CD4-positive, alpha-beta T cell (primary cell): ENCODE measurements at places on chromosomes 13 and 19. TPM values are rescaled to one million over a fixed set of nuclear protein-coding genes. Genes with fewer than 3 reads are reported as not detected.
A peak's percentile ranks its signal among the peaks of the same experiment; 100 is the strongest.

- no peak overlapping the region for H3K4me3 ChIP-seq
- H3K27ac ChIP-seq, result no peak overlapping the region
- no peaks in the 10 kb centered on the region for H3K4me1 ChIP-seq
- no peak for DNase-seq
Observed at GRCh38 chr13:70253834-70254233, 145.6 kb upstream of the KLHL1 start.

GRCh38 chr13:59734393-59734792 lies 429.3 kb downstream of the DIAPH3 start:
- H3K27me3 ChIP-seq, result no peaks in the 10 kb centered on the region
- H3K27ac ChIP-seq, result no peak overlapping the region
- H3K36me3 ChIP-seq, result no peaks in the 10 kb centered on the region
- no peak for DNase-seq
- H3K4me3 ChIP-seq, result no peak overlapping the region

DNA sequence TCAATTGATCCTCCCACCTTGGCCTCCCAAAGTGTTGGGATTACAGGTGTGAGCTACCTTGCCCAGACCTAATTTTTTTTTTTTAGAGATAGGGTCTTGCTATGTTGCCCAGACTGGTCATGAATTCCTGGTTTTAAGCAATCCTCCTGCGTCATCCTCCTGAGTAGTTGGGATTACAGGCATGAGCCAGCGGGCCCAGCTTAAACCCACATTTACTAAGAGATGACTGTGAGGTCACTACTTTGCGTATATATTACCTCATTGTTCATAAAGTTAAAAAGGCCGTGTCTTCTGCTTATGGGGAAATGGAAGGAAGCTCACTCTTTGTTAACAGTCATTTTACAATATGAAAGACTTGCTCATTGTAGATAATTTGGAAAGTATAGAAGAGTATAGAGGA lies 39.6 kb upstream of the C1QTNF9 start:
- no peaks in the 10 kb centered on the region for H3K27me3 ChIP-seq
- H3K4me1 ChIP-seq, result peaks cover 87% of the 10 kb centered on the region
- peak overlapping the region; percentile 62 for H3K4me3 ChIP-seq
- H3K36me3 ChIP-seq, result peaks cover 8% of the 10 kb centered on the region
- peak overlapping the region; percentile 99 for H3K27ac ChIP-seq

DNA sequence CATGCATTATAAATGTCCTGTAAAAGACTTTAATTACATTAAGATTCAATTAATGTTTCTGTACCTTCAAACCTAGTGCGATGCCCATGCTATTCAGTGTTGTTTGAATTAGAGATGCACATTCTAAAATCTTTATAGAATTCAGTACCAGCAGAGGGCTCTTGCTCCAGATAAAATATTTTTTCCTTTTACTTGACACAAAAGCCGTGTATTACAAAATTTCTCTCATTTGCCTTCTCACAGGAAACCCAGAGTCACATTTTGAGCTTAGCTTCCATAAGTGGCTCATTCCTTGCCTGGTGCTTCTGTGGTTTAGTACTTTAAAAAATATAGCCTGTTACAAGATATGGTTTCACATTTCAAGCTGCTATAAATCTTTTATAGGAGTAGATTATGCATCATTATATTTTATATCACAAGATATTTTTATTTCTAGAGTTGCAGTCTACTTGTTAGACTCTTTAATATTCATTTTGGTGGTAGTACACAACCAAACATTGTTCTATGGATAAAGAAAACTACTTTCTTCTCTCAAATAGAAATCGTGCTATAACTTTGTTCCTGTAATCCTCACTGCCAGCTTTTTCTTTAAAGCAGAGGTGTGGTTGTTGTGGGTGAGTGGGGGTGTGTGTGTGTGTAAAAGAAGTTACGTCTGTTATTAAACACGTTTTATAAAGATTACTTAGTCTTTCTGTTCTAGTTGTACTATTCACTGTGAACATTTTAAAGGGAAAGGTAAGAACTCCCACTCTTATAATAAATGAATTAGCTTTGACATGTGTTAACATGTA lies 101.4 kb downstream of the RNF17 start:
- no peak overlapping the region for H3K27ac ChIP-seq
- no peaks in the 10 kb centered on the region for H3K36me3 ChIP-seq
- H3K4me3 ChIP-seq, result no peak overlapping the region
- no peaks in the 10 kb centered on the region for H3K4me1 ChIP-seq
- DNase-seq, result no peak
- H3K27me3 ChIP-seq, result no peaks in the 10 kb centered on the region

DNA sequence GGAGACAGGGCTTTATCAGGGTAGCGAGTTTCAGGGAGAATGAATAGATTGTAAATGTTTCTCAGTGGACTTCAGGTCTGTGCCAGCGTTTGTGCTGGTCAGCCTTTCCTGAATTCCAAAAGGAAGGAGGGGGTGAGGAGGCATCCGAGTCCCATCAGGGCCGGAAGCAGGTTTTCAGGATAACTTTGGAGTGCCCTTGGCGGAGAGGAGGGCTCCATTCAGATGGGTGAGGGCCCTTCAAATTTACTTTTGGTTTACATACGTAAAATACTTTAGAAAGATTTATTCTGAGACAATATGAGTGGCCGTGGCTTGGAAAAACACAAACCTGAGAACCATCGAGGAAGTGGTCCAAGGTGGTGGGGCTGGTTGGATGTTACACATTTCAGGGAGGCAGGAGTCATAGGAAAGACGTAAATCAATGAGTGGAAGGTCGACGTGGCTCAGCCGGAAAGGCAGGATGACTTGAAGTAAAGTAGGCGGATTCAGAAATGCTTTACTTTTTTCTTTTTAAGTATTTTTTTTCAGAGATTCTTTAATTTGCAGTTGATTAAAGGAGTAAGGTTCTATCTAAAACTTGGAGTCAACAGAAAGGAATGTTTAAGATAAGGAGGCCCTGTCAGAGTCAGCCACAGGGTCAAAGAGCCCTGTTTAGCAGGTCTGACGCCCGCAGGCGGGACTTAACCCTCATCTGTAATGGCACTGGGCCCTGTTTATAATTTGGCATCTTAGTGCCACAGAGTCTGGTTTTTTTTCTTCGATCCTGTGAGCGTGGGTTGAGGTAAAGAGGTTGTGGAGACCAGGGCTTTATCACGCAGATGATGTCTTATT lies 32.8 kb downstream of the ATP11A start:
- no peak for DNase-seq
- peaks cover 28% of the 10 kb centered on the region for H3K4me1 ChIP-seq
- H3K4me3 ChIP-seq, result no peak overlapping the region
- H3K36me3 ChIP-seq, result no peaks in the 10 kb centered on the region

- DNase-seq, result no peak
- no peaks in the 10 kb centered on the region for H3K27me3 ChIP-seq
- peaks cover 21% of the 10 kb centered on the region for H3K4me1 ChIP-seq
Observed at GRCh38 chr13:99916366-99917103, 55.0 kb downstream of the ZIC5 start.

ZNF541 gene
- total RNA-seq, result 0.88 TPM

DNA sequence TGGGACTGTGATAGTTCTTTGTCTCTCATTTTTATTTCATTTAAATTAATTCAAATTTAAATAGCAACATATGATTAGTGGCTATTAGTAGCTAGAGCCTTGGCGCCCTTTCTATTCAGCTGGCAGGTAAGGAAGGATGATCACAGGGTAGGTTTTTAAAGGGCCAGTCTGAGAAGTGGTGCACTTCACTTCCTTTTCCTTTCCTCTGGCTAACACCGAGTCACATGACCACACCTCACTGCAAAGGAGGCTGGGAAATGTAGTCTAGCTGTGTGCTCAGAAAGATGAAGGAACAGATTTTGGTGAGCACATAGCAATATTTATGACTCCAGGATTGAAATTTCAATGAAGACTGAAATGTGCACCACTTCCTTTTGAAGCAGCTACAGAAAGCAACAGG lies 128.7 kb downstream of the TSHZ3 start:
- no peaks in the 10 kb centered on the region for H3K27me3 ChIP-seq
- peak; percentile 21 for DNase-seq
- H3K4me1 ChIP-seq, result peaks cover 4% of the 10 kb centered on the region
- H3K4me3 ChIP-seq, result no peak overlapping the region
- H3K36me3 ChIP-seq, result no peaks in the 10 kb centered on the region

DNA sequence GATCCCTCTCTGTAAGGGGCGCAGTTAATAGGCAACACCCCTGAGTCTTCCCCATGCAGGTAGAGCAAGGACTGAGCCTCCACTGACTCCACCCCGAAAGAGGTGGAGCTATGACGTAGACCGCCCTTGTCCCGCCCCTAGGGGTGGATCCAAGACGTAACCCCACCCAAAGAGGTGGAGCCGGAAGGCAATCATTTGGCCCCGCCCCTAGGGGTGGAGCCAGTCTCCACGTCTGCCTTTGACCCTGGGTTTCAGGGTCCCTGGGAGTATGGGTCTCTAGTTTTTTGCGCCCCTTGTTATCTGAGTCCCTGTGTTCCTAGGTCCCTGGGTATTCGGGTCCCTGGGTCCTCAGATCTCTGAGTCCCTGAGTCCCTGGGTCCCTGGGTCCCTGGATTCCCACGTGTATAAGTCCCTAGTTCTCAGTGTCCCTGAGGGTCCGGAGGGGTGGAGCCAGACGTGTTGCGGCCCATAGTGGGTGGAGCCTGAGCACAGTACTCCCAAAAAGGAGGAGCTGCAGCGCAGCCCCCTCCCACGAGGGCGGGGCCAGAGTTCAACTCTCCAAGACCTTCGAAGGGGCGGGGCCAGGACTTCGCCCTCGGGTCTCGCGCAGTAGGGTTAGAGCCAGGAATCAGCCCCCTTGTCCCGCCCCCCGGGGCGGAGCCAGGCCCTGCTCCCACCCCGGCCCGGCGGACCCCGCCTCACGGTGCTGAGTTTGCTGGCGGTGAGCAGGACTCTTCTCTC lies 5.3 kb downstream of the DENND1C start:
- H3K4me1 ChIP-seq, result peaks cover 39% of the 10 kb centered on the region
- DNase-seq, result peak; percentile 34
- no peaks in the 10 kb centered on the region for H3K27me3 ChIP-seq
- peaks cover 61% of the 10 kb centered on the region for H3K36me3 ChIP-seq
- no peak overlapping the region for H3K27ac ChIP-seq

- H3K4me3 ChIP-seq, result no peak overlapping the region
- peaks cover 4% of the 10 kb centered on the region for H3K4me1 ChIP-seq
- H3K27ac ChIP-seq, result no peak overlapping the region
Observed at GRCh38 chr13:27401210-27401609, 23.2 kb upstream of the GTF3A start.

- no peaks in the 10 kb centered on the region for H3K27me3 ChIP-seq
- H3K27ac ChIP-seq, result no peak overlapping the region
- H3K4me1 ChIP-seq, result no peaks in the 10 kb centered on the region
- no peak for DNase-seq
- H3K4me3 ChIP-seq, result no peak overlapping the region
Observed at GRCh38 chr13:113051641-113052040, 54.0 kb upstream of the F7 start.

DNA sequence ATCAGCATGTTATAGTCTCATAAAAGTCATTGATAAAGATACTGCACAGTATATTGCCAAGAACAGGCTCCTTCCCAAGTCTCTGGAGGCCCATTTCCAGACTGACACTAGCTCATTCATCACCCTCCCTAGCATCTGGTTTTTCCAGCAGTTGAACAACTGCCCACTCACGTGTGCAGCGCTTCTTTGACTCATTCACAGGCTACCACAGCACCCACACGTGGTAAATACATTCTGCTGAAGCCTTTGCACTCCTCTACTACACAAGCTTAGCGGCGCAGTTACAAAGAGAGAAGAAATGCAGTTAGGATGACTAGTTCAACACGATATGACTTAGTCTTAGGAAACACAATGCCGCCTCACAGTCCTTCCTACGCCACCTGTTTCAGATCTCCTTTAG lies 87.7 kb downstream of the DOCK9 start:
- no peaks in the 10 kb centered on the region for H3K4me1 ChIP-seq
- H3K4me3 ChIP-seq, result no peak overlapping the region
- DNase-seq, result no peak
- H3K36me3 ChIP-seq, result peaks cover 62% of the 10 kb centered on the region
- no peaks in the 10 kb centered on the region for H3K27me3 ChIP-seq

- H3K27ac ChIP-seq, result no peak overlapping the region
- H3K4me3 ChIP-seq, result no peak overlapping the region
- H3K4me1 ChIP-seq, result no peaks in the 10 kb centered on the region
- H3K27me3 ChIP-seq, result no peaks in the 10 kb centered on the region
- no peaks in the 10 kb centered on the region for H3K36me3 ChIP-seq
Observed at GRCh38 chr13:67306742-67307141, 76.6 kb upstream of the PCDH9 start.

- H3K36me3 ChIP-seq, result no peaks in the 10 kb centered on the region
- no peak overlapping the region for H3K4me3 ChIP-seq
- no peak for DNase-seq
- H3K27ac ChIP-seq, result no peak overlapping the region
Observed at GRCh38 chr13:37277435-37278144, 172.1 kb upstream of the CSNK1A1L start.

GRCh38 chr19:35592226-35592625 lies 6.3 kb downstream of the PMIS2 start:
- no peaks in the 10 kb centered on the region for H3K27me3 ChIP-seq
- no peak overlapping the region for H3K4me3 ChIP-seq
- H3K4me1 ChIP-seq, result no peaks in the 10 kb centered on the region
- no peak for DNase-seq
- H3K27ac ChIP-seq, result no peak overlapping the region
- no peaks in the 10 kb centered on the region for H3K36me3 ChIP-seq

DNA sequence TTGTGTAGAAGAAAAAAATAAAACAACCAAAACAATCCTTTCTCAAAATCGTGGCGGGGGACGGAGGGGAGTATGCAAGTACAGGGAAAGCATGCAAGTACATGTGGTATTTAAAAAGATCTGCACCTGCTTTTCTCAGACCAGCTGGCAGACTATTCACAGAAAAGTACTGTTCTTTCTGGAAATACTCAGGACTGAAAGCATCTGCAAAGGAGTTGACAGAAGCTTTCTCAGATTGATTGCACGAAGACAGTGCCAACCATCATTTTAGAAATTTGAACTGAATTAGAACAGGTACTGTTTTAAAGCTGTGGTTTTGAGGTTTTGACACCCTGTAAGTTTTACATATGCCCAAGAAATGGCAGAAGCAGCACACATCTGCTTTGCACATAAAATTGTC lies 19.8 kb upstream of the PCDH8 start:
- H3K27me3 ChIP-seq, result no peaks in the 10 kb centered on the region
- H3K4me3 ChIP-seq, result no peak overlapping the region
- no peak for DNase-seq
- H3K36me3 ChIP-seq, result no peaks in the 10 kb centered on the region
- no peak overlapping the region for H3K27ac ChIP-seq

STARD13 gene
- total RNA-seq, result not detected

- no peak overlapping the region for H3K4me3 ChIP-seq
- no peaks in the 10 kb centered on the region for H3K4me1 ChIP-seq
- H3K27ac ChIP-seq, result no peak overlapping the region
- H3K36me3 ChIP-seq, result no peaks in the 10 kb centered on the region
- no peaks in the 10 kb centered on the region for H3K27me3 ChIP-seq
Observed at GRCh38 chr13:47484548-47484947, 516.5 kb downstream of the SUCLA2 start.

- no peak overlapping the region for H3K27ac ChIP-seq
- H3K4me1 ChIP-seq, result no peaks in the 10 kb centered on the region
- no peak for DNase-seq
- no peaks in the 10 kb centered on the region for H3K36me3 ChIP-seq
Observed at GRCh38 chr19:7140137-7140536, 70.6 kb downstream of the ZNF557 start.

GRCh38 chr13:33377411-33377810 lies 91.9 kb upstream of the STARD13 start:
- no peaks in the 10 kb centered on the region for H3K36me3 ChIP-seq
- no peak for DNase-seq
- no peaks in the 10 kb centered on the region for H3K27me3 ChIP-seq
- H3K27ac ChIP-seq, result no peak overlapping the region
- no peak overlapping the region for H3K4me3 ChIP-seq
- no peaks in the 10 kb centered on the region for H3K4me1 ChIP-seq

TEX101 gene
- not detected for total RNA-seq

KIR3DL1 gene
- total RNA-seq, result not detected
